CD4-positive, alpha-beta memory T cell (primary cell): ENCODE measurements at places on chromosomes 11 and 22.

GRCh38 chr11:120781486-120782120 is 242.3 kb upstream of the TBCEL start:
- DNase-seq = no peak

DNA sequence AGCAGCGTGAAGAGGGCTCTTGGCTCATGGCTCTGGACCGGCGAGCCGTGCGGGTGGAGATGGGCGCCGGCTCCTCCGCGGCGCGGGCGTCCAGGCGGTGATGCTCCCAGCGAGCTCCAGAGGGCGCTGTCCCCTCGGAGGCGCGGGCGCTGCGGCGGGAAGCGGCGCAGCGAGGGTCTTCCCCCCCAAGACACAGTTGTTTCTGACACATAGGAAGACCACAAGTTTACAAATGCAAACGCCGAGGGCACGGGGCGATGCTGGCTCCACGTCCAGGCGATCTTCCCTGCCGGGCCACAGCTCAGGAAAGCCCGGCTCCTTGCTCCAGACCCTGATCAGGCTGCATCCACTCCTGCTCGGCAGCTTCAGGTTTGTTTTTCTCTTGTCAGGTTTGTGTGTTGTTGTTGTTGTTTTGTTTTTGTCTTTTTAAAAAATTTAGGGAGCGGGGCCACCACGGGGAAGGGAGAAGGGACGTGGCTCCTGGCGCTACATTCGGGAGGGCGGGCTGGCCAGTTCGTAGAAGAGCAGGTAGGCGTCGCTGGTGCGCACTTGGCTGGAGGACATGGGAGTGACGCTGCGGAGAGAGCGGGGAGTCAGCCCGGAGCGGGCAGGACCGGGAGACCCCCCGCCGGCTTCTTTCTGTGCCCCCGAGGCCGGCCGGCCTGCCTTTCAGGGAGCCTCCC is 10.0 kb upstream of the MFRP start:
- peak; percentile 75 for DNase-seq

GRCh38 chr11:132100583-132100982 is 730.2 kb downstream of the NTM start:
- DNase-seq = no peak

DNA sequence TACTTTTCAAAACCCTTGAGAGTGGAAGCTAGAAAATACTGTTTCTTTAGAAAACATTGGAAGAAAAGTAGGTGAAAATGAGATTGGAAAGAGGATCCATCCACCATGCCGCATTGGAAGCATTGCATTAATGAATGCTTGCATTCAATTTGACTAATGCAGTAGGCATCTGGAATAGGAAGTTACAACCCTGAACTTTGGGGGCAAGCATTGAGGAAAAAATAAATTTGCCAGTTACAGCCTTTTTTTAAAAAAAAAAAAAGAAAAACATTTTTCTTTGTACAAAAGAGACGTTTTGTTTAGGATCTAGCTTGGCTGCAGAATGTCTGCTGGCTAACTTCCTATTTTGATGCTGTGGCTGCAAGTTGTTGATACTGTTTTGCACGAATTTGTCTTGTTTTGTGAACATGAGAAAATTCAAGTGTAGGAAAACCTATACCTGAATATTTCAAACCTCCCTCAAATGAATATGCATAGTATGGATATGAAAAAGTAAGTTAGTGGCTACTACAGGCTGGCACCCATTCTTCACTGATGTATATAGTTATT is 28.1 kb downstream of the RTN3 start:
- DNase-seq = no peak

DNA sequence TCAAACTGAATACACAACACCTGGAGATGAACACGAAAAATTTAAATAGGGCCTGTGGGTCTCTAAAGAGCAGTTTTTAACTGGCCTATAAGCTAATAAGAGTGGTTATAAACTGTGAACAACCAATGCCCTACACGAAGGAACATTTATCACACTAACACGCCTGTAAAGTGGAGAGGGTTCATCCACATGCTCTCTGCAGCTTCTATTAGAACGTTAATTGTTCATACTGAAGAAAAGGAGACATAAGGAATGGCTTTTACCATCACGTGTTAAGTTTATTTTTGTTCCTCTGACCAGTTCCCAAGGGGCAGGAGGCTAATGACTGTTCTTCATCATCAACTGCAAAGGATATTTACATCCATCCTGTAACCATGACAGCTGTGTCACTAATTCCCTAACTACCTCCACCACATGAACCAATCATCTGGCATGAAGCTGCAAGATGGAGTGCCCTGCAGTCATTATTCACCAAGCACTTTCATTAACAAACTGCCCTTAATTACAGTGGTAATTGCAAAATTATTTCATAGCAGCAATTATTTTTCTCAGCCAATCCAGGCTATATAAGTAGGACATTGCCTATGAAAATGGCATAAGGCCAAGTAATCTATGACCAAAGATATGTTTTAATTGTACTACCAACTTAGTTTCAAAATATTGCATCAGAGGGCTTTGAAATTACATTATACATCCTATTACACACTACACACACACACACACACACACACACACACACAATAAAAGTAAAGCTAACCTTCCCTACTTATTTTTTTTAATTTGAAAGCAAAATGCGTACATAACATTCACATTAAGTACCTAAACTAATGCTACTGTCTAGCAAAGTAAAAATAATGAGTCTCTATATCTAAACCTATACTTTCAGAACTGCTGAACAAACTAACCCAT is 186.7 kb downstream of the CADM1 start:
- no peak for DNase-seq

- no peak for DNase-seq
Measured at GRCh38 chr11:1947592-1948237, 583 bp downstream of the MRPL23 start.

GRCh38 chr11:45411228-45411946 is 125.2 kb upstream of the SYT13 start:
- no peak for DNase-seq

DNA sequence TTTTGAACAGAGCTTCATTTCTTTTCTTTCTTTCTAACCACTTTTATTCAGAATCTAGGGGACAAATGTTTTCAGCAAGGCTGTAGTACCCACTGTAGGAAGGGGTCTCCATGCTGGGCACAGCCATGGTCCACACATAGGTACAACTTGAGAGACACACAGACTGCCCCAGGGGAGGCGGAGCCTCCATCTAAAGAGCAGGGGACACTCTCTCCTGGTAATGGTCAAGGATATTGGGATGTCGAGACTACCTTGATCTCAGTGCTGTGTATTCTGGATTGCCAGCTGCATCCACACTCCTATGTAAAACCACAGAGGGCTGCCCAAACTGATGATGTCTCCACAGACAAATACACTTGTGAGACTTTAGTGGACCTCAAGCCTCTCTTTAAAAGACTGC is 2.9 kb upstream of the APOL3 start:
- no peak for DNase-seq

- DNase-seq = no peak
Measured at GRCh38 chr11:118102721-118103261, 16.0 kb upstream of the SMIM35 start.

- DNase-seq = no peak
Measured at GRCh38 chr22:45504373-45505341, 2.0 kb downstream of the FBLN1 start.

- no peak for DNase-seq
Measured at GRCh38 chr22:20245577-20246367, 22.3 kb downstream of the RTN4R start.

- no peak for DNase-seq
Measured at GRCh38 chr22:20834206-20834605, 24.4 kb downstream of the PI4KA start.

GRCh38 chr11:22753416-22753815 is 76.2 kb downstream of the SVIP start:
- DNase-seq = no peak

- DNase-seq = no peak
Measured at GRCh38 chr22:28120691-28121592, 201.9 kb upstream of the PITPNB start.

DNA sequence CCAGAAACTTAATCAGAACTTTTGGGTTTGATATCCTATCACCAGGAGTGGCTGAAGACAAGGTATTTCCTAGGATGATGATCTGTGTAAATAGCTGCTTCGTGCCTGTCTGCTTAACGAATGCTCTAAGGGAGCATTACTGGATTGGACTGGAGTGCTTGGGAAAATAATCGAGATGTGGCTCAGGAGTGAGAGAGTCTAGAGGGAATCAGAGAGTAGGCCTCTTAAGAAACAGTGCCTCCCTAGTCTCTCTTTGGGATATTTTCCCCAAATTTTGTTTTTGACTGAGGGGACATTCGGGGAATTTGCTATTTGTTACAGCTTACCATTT is 2.5 kb downstream of the MAML2 start:
- no peak for DNase-seq

GRCh38 chr11:84408946-84409411 is 1122.8 kb upstream of the CCDC90B start:
- no peak for DNase-seq

DNA sequence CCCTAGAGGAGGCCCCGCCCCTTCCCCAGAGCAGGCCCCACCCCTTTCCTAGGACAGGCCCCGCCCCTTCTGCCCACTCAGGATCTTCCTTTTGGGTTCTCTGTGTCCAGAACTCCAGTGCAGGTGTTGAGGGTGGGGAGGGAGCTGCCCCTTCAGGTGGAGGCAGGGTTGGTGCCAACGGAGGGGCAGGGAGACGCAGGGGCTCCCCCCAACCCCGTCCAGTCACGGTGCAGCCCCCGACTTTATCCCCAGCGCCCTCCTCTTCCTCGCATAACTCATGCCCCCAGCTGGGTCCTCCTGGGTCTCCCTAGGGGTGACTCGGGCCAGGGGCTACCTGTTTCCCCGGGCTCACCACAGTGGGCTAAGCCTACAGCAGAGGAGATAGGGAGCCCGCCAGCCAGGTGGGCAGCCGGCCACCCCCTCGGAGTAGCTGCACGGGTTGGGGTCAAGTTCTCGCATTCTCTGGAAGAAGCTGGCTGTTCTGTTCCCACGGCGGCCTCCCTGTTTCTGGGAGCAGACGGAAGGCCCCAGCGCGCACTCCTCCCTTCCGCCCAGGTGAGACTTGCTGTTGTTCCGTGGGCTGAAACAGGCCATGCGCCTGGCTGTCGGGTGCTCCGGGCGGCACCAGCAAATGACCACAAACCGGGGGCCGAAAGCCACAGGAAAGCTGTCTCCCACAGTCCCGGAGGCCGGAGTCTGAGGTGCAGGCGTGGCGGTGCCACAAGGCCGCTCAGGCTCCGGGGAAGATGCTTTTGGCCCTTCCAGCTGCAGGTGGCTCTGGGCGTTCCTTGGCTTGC is 38.9 kb downstream of the MUC2 start:
- no peak for DNase-seq

GRCh38 chr11:96161307-96162089 is 181.5 kb downstream of the MAML2 start:
- no peak for DNase-seq

- no peak for DNase-seq
Measured at GRCh38 chr11:112864672-112865071, 96.5 kb upstream of the NCAM1 start.

GRCh38 chr11:95684701-95685100 is 104.9 kb downstream of the FAM76B start:
- DNase-seq = no peak

DNA sequence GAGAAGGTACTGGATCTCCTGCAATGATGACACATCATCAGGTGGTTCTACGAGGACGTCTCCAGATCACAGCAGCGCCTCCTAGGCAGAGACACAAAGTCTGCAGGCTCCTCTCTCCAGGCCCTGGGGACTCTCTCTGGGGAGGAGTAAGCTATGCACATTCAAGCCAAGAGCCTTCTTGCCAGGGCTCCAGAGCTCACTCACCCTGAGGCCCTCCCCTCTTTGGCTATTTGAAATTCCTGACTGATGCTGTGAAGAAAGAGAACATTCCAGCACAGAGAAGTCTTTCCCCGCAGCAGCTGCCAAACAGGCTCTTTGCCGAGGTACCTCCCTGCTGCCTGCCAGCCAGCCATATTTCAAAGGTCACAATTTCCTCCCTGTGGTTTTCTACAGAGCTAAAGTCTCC is 204.9 kb downstream of the CSNK2A3 start:
- DNase-seq = peak; percentile 24

GRCh38 chr11:12744826-12745502 is 70.7 kb downstream of the TEAD1 start:
- no peak for DNase-seq

- DNase-seq = peak; percentile 38
Measured at GRCh38 chr11:66883016-66883965, 26.4 kb downstream of the LRFN4 start.

DNA sequence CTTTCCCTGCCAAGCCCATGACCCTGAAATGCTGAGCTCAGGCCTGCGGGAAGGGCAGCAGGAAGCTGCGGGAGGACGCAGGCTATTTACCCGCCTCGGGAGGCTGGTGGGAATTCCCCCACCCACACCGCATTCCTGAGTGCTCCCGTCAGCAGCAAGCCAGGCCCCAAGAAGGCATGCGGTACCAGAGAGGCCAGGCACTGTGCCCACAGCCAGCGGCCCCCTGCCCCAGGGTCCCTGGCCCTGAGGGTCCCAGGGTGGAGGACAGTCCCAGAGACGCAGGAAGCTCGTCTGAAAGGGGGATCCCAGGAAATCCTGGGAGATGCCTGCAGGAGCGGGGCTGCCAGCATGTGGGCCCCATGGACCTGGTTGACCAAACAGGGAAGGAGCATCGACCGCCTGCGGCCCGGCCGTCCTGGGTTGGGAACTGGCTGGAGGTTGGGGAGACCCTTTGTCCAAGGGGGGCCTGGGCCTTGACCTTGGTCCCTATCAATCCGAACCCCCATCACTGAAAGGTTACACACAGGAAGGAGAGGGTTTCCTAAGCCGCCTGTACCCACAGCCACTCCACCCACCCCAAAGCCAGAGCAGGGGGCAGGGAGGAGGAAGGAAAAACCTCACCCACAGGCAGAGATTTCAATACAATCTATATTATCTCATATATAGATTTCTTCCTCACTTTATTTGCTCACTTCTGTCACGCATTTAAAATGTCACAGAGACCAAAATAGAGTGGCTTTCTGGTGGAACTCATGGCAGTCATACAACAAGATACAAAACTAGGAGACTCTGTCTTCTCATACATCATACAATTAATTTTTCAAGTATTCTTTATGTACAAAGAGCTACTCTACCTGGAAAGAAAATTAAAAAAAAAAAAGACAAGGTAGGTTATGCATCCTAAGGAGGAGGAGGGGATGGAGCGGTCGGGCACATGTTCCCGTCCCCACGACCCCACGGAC is 17.1 kb downstream of the MAFF start:
- DNase-seq = peak; percentile 48

GRCh38 chr22:46028106-46028991 is 51.4 kb upstream of the WNT7B start:
- DNase-seq = no peak

DNA sequence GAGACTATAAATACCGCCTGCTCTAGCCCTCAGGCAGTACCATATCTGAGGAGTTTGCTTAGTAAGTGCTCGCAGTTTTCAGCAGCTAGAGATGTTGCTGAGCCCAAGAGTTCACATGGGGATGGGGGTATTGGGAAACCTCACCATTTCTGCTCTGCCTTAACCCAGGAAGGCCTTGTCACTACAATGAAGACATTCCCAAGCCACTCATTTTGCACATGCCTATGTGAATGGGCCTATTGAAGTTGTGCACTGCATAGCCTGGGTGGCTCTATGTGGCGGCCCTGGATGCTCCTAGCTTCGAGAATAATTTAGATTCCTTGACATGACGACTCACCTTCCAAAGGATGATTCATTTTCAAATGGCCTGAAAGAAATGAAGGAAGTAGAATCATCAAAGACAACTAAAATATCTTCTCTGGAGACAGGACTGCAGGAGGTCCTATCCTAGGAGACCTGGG is 163.4 kb downstream of the ADAMTS15 start:
- no peak for DNase-seq

- no peak for DNase-seq
Measured at GRCh38 chr22:19419086-19419463, 12.5 kb downstream of the HIRA start.

- no peak for DNase-seq
Measured at GRCh38 chr11:6664551-6664950, 8.9 kb upstream of the DCHS1 start.
